HuH-7.5 (cell line): ENCODE measurements at places on chromosomes 4 and X.

GRCh38 chr4:36054694-36055422 is 189.5 kb downstream of the ARAP2 start:
- no peak for DNase-seq

- DNase-seq: no peak
Measured at GRCh38 chrX:19791562-19791961, 95.8 kb downstream of the SH3KBP1 start.

DNA sequence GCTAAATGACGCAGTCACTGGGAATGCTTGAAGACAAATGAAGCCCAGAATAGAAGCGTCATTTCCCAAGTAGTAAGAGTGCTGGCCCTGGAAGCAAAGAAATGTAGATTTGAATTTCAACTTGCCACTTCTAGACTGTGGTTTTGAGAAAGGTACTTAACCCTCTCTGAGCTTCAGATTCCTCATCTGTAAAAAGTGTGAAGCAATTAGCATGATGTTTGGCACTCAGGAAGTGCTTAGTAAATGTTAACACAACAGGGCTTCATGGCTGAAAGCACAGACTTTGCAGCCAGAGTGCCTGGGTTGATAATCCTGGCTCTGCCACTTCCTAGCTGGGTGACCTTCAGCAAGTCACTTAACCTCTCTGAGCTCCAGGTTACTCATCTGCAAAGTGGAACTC is 147.4 kb upstream of the RPS6KA3 start:
- DNase-seq: no peak

DNA sequence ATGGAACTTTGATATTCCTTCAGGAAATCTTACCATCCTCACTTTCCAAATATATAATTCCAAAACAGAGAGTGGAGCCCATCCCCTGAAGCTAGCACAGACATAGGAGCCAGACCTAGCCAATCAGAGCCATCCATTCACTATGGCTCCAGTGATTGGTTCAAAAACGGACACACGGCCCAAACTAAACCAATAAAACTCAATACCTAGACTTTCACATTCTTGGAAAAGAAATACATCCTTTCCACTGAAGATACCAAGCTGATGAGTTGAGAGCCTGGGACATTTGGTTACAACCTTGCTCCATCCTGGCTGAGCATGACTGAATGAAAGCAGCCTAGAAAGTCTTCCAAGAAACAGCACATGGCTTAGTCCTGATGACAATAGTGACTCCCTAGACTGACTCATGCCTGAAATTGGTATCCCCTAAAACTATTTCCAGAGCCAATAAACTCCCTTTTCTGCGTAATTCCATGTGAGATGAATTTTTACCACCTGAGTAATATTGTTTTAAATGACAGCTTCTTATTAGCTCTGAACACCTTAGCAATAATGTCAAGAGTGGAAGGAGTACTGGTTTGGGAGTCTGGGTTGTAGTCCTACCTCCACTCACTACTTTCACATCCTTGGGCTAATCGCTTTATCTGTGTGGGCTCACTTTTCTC is 189.6 kb upstream of the LNX1 start:
- DNase-seq: no peak
